ENCODE measurements at places on chromosomes 7 and 10.

GRCh38 chr10:4022473-4022872 is 237.5 kb upstream of the KLF6 start:
- no peak for DNase-seq

GRCh38 chr10:102120142-102120990 is at the start of gene LDB1:
LDB1 (minus strand) TSS chr10:102120368; CDS start chr10:102120110, 258 bp downstream.
- DNase-seq = peak; percentile 84

- DNase-seq = no peak
Measured at GRCh38 chr7:37341033-37341630, 107.5 kb downstream of the ELMO1 start.

DNA sequence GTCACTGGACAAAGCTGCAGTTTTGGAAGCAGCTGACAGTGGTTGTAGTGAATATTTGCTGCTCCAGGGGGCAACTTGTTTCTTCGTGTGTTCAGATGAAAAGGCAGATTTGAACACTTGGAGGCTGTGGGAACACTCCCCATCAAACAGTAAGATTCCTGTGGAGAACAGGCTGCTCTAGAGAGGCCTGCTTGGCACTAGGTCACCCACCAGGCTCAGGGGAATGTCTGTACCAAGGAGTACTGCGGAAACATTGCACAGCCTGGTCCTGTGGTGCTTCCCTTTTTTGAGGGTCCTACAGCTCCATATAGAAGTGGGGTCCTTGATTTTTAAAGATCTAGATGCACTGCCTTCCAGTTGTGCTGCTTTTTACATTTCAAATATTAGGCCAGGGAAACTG is 97.5 kb downstream of the CXCL12 start:
- no peak for DNase-seq
